ENCODE measurements at places on chromosomes 7 and 10.

DNA sequence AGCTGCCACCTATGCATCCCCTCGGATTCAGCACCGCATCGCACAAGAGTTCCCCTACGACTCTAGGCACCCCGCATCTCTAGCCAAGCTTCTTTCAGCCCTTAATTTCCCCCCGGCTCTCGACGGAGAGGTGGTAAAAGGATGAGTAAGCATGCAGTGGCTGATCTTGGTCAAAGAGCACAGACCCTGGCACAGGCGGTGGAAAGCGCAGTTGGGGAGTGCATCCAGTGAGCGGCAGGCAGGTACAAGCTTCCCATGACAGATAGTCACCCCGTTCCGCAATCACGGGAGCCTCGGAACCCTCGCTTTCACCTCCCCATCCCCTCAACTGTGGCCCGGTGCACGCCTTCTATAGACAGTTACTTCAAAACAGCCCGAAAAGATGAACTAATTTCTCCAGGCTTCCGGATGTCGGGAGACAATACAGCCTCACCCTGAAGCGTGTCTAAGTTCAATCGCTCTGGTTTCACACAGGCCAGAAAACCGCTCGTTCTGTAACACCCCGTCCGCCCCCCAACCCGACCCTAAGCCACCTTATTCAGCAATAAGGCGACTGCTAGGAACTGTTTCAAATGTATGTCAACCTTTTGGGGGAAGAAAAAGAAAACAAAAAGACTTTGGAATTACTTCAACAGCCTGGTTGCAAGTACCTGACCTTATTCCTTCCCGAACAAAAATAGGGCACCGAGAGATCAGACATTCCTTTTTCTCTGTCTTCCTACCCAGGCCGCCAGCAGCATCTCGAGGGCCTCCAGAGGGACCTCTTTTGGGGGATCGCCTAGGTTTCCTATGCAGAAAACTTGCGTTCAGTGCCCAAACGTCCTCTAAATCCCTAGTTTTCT is 1.4 kb downstream of the RHEB start:
- DNase-seq, result peak; percentile 58

- DNase-seq, result peak; percentile 36
Measured at GRCh38 chr10:28587270-28587969, 54.5 kb downstream of the WAC start.

GRCh38 chr10:62231371-62231770 is 37.3 kb downstream of the RTKN2 start:
- no peak for DNase-seq

DNA sequence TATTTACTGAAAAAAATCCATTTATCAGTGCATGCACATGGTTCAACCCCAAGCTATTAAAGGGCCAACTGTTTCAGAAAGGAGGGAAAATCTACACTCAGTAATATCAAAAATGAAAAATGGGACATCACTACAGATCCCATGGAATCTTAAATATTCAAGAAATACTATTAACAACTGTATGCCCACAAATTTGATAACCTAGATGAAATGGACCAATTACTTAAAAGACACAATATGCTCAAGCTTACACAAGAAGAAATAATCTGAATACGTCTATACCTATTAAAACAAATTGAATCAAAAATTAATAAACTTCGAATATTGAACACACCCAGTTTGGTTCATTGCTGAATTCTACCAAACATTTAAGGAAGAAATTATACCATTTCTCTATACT is 87.9 kb downstream of the KMT2C start:
- no peak for DNase-seq

DNA sequence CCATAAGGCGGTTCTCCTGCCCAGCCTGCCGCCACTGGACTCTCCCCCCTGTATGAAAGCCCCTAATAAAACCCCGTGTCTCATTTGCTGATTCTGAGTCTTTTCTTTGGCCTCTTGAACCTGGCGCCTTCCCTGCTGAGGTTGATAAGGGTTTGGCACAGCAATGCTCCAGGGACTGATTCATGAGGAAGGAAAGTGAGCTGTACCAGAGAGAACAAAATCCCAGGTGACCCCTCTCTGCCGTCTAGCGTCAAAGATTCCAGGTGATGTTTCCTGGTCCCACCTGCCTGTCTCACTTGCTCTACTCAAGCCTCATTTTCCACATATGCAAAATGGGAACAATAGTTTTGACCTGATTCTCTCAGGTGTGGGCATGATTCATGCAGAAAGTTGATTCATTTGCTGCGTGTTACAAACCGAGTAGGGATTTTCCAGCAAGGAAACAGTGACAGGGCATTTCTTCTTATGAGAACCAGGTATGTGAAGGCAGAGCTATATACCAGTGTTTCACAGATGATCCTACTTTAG is 730.6 kb upstream of the IGFBP3 start:
- no peak for DNase-seq

DNA sequence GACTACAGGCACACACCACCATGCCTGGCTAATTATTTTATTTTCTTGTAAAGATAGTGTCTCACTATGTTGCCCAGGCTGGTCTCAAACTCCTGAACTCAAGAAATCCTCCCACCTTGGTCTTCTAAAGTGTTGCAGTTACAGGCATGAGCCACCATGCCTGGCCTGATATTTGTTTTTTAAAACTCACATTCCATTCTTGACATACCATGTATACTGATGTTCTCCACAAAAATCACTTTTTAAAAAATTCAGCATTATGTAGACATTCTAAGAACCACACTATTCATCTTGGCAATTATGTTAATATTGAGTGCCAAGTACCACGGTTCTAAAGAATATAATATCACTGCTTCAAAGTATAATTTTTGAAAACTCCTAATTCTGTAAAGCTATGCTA is 43.5 kb downstream of the IDE start:
- DNase-seq, result no peak

GRCh38 chr10:96211764-96212163 is 59.6 kb downstream of the BLNK start:
- no peak for DNase-seq

- no peak for DNase-seq
Measured at GRCh38 chr7:13181216-13181615, 493.8 kb downstream of the ARL4A start.

- DNase-seq, result peak; percentile 11
Measured at GRCh38 chr7:96061844-96062243, 260.1 kb downstream of the SLC25A13 start.

- peak; percentile 59 for DNase-seq
Measured at GRCh38 chr10:66958466-66958865, 32.6 kb downstream of the LRRTM3 start.

DNA sequence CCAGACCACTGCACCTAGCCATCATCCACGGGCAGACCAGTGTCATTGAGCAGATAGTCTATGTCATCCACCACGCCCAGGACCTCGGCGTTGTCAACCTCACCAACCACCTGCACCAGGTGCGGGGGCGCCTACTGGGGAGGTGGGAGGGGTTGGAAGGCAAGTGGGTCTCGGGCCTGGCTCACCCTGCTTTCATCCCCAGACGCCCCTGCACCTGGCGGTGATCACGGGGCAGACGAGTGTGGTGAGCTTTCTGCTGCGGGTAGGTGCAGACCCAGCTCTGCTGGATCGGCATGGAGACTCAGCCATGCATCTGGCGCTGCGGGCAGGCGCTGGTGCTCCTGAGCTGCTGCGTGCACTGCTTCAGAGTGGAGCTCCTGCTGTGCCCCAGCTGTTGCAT is 4.6 kb downstream of the NFKB2 start:
- DNase-seq, result no peak

GRCh38 chr10:80500572-80501380 is 36.9 kb upstream of the SH2D4B start:
- DNase-seq, result peak; percentile 73

GRCh38 chr7:52940481-52940880 is 95.0 kb upstream of the POM121L12 start:
- DNase-seq, result peak; percentile 42

GRCh38 chr10:119595134-119595675 is 1.6 kb downstream of the TIAL1 start:
- no peak for DNase-seq

DNA sequence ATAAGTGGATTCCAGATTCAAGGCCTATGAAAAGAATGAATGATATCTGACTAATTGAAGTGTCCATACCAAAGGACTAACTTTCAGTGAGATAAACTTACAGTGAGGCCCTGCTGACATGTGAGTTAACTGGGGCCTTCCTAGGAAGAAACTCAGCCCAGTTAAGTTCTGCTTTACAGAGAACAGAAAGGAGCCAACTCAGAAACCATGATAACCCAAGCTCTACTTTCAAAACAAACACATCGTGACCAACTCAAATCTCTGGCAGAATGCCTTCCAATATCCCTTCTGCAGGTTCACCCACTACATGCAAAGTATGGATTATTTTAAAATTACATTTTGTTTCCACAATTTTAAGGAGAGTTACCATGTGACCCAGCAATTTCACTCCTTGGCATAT is 75.8 kb upstream of the MRLN start:
- DNase-seq, result peak; percentile 9

DNA sequence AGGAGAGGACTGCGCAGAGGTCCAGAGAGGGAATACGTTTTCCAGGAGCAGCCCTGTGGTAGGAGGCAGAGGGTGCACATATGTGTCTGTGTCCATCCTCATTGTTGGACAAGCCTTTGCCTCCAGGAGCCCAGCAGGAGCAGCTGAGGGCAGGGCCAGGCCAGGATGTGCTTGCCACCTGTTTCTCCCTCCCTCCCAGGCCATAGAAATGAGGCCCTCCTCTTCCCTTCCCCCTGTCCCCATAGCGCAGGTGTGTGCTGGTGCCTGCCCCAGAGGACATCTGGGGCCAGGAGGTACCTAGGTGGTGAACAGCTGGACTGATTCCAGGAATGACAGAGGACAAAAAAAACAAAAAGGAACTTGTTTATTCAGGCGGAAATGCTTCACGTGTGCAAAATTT is 10.5 kb upstream of the CXCL12 start:
- DNase-seq, result no peak

DNA sequence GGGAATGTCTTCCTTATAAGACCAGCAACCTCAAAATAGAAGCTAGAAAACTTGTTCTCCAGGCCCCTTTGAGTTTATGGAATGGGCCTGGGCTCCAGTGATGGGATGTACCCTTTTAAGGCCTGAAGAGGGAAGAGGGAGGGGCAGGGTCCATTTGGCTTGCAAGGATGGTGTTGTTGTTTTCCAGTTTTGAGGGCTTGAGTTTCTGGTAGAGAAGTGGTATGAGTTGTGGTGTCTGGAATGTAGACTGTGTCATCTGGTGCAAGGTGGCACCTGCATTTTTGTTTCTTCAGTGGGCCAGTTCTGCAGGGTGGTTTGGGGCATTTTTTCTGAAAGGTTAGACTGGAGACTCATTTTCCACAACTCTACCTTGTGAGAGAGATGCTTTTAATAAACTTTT is 90.1 kb downstream of the ZNF777 start:
- no peak for DNase-seq

DNA sequence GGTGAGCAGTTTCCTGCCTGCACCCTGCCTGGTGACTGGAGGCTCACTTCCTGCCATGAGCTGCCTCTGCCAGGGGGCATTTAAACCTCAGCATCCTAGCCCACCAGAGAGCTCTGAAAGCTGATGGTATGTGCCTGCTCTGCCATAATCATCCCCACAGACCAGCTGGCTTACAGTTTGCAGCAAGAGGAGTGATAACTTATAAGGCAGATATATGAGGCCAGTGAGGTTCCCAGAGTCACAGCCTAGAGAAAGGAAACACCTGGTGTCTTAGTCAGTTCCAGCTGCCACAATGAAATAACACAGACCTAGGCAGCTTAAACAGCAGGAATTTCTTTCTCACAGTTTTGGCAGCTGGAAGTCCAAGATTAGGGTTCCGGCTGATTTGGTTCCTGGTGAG is 232.0 kb downstream of the PAXIP1 start:
- DNase-seq, result no peak

DNA sequence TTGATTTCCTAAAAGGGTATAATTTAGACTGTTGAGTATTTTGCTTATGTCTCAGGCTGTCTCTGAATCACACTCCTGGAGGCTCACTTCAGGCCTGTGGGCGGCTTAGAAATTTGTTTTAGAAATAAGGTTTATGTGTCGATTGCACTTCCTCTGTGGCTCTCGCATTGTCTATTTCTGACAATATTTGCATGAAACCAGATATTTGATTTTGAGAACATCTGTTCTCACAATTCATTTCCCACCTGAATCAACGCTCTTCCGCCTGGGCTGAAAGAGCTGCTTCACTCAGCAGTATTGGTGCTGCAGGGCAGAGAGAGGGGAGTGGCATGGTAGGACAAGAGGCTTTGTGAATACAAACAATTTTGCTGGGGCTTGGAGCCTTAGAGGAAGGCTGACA is 262.0 kb downstream of the ADRA2A start:
- no peak for DNase-seq

GRCh38 chr7:132270517-132270916 is 305.8 kb downstream of the PLXNA4 start:
- no peak for DNase-seq

- DNase-seq, result no peak
Measured at GRCh38 chr7:134454277-134454676, 4.6 kb downstream of the AKR1B1 start.

DNA sequence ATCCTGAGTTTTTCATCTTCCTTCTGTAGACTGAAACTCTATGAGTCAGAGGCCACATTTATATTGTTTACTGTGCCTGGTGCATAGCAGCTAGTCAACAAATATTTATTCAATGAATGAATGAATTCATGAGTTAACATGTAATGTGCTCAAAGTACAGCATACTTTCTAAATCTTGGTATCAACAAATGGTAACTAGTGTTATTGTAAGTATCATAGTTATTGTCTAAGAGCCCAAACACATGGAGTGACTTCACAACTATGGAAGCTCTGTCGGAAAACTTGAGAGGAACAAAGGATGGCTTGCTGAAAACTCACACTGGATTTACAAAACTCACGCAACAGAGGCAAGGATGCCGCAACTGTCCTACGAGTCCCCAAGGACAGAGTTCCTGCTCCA is 35.9 kb downstream of the DENND2A start:
- DNase-seq, result no peak

DNA sequence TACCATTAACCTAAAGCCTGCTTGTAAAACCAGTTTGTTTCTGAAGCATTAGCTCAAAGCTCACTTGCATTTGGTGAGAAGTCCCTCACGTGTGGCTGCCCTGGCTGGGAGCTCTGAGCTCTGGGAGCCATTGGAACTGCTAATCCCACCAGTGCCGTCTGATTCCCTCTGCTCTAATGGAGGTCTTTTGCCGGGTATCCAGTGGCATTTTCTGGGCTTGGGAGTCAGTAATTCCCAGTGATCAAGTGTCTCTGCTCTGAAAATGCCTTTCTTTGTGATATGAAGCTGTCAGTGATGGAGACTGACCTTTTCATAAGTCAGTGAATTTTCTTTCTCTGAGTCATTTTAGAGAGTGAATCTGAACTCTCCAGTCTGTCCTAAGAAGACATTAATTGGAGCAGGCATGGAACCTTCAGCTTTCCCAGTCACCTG is 36.9 kb upstream of the FAM20C start:
- no peak for DNase-seq
